ENCODE measurements at places on chromosomes 3 and 15. TPM values are rescaled to one million over a fixed set of nuclear protein-coding genes. Genes with fewer than 3 reads are reported as not detected.
A peak's percentile ranks its signal among the peaks of the same experiment; 100 is the strongest.

DNA sequence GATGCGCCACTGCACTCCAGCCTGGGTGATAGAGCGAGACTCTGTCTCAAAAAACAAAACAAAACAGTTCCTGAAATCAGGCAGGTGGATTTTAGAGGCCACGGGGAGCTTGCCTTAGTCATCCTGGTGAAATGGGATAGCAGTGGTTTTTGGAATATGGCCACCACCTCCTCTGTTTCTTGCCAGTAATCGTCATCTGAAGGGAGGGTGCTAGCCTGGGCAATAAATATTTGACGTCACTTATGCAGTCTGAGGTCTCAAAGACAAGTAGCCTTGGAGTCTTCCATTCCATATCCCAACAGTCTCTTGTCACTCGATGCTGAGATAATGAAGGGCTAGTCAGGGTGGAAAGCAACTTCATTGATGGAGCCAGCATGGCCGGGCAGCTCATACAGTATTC lies 55.2 kb downstream of the KCNAB1 start:
- H3K4me3 ChIP-seq: no peak overlapping the region
- no peaks in the 10 kb centered on the region for H3K36me3 ChIP-seq
- H3K27ac ChIP-seq: no peak overlapping the region
- no peak for DNase-seq

DNA sequence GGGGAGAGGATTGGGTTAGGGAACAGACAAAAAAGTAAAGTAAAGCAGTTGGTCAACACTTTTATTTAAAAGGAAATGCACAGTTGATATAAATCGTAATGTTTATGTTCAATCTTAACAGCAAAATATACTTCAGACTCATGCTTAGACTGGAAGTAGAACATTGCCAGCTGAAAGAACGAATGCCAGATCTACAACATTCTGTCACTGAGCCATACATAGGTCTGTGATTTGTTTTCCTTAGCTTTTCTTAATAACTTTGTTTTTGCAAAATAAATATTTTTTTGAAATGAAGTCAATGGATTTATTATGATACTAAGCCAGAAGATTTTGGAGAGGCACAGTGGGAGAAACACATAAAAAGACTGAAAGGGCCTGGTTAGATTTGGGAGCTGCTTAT lies 62.0 kb downstream of the LEKR1 start:
- no peak overlapping the region for H3K4me3 ChIP-seq
- H3K4me1 ChIP-seq: no peaks in the 10 kb centered on the region
- H3K27ac ChIP-seq: no peak overlapping the region
- no peak for DNase-seq
- H3K36me3 ChIP-seq: no peaks in the 10 kb centered on the region

- no peak overlapping the region for H3K27ac ChIP-seq
- H3K4me1 ChIP-seq: no peaks in the 10 kb centered on the region
- DNase-seq: no peak
- H3K27me3 ChIP-seq: no peaks in the 10 kb centered on the region
- H3K36me3 ChIP-seq: no peaks in the 10 kb centered on the region
- H3K4me3 ChIP-seq: no peak overlapping the region
Measured at GRCh38 chr3:127134887-127135240, 58.1 kb upstream of the PRR23E start.

DNA sequence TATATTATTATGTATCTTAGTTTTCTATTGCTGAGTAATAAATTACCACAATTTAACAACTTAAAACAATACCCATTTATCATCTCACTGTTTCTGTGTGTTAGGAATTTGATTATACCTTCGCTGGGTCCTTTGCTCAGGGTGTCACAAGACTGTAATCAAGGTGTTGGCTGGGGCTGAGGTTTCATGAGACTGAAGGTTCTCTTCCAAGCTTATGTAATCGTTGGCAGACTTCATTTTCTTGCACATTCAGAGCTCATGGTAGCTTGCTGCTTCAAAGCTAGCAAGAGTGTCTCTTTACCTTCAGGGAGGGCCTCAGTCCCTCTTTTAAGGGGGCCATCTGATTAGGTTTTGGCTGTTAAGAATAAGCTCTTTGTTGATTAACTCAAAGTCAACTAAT lies 293.1 kb downstream of the POLQ start:
- H3K36me3 ChIP-seq: no peaks in the 10 kb centered on the region
- H3K27ac ChIP-seq: no peak overlapping the region
- no peak overlapping the region for H3K4me3 ChIP-seq
- no peaks in the 10 kb centered on the region for H3K27me3 ChIP-seq
- DNase-seq: no peak
- no peaks in the 10 kb centered on the region for H3K4me1 ChIP-seq

GRCh38 chr3:136818769-136819391 lies at the start of gene SLC35G2:
Gene SLC35G2, plus strand, starts transcription at chr3:136819126. Its CDS starts 35,335 bp downstream, at chr3:136854461.
- H3K27me3 ChIP-seq: no peaks in the 10 kb centered on the region
- H3K27ac ChIP-seq: peak within 1 kb of the TSS; percentile 73
- peak; percentile 48 for DNase-seq
- H3K4me1 ChIP-seq: peaks cover 5% of the 10 kb centered on the region

GRCh38 chr3:148319161-148319915 lies 378.4 kb upstream of the AGTR1 start:
- H3K4me3 ChIP-seq: no peak overlapping the region
- no peaks in the 10 kb centered on the region for H3K27me3 ChIP-seq
- no peaks in the 10 kb centered on the region for H3K36me3 ChIP-seq
- no peaks in the 10 kb centered on the region for H3K4me1 ChIP-seq
- DNase-seq: no peak
- no peak overlapping the region for H3K27ac ChIP-seq

DNA sequence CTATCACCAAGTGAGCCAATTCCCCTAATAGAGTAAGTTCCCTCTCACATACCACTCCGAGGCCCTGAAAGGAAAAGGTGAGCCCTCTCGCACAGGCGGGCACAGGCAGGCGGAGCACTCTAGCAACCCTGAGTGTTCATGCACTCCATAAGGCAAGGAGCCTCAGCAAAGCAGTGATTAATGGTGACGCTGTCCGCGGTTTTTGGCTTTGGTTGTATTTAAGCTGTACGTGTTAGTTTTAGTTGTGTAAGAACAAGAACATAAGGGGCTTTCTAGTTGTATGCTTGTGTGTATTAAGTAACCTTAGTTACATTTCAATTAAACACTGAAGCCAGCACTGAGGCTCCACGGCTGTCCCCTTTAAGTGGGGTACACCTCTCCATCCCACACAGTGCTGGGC lies 33.1 kb downstream of the KLHL25 start:
- peaks cover 4% of the 10 kb centered on the region for H3K4me1 ChIP-seq
- H3K27ac ChIP-seq: no peak overlapping the region
- H3K4me3 ChIP-seq: no peak overlapping the region
- H3K36me3 ChIP-seq: no peaks in the 10 kb centered on the region
- no peaks in the 10 kb centered on the region for H3K27me3 ChIP-seq
- DNase-seq: peak; percentile 21

DNA sequence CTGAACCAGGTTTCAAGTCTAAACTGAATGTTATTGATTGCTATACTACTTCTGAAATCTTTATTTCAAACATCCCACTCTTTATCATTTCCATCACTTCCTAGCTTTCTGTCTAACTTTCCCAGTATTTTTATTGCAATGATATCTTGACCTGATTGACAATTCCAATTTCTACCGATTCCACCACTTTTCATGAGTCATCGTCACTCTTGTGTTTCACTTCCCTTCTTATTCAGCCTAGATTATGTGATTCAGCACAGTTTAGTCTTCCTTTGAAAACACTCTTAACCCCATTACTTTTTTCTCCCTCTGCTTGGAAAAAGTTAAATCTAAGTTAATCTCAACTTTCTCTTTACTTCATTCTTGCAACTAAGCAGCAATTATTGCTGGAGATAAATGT lies 62.6 kb downstream of the SLC7A14 start:
- H3K36me3 ChIP-seq: no peaks in the 10 kb centered on the region
- no peak for DNase-seq
- no peak overlapping the region for H3K4me3 ChIP-seq
- H3K27me3 ChIP-seq: no peaks in the 10 kb centered on the region
- H3K27ac ChIP-seq: no peak overlapping the region
- H3K4me1 ChIP-seq: no peaks in the 10 kb centered on the region

GRCh38 chr3:69806735-69807438 lies 67.6 kb downstream of the MITF start:
- DNase-seq: no peak
- H3K27ac ChIP-seq: no peak overlapping the region
- H3K4me3 ChIP-seq: no peak overlapping the region
- no peaks in the 10 kb centered on the region for H3K4me1 ChIP-seq
- no peaks in the 10 kb centered on the region for H3K27me3 ChIP-seq
- no peaks in the 10 kb centered on the region for H3K36me3 ChIP-seq

- H3K36me3 ChIP-seq: no peaks in the 10 kb centered on the region
- no peak overlapping the region for H3K27ac ChIP-seq
- no peak overlapping the region for H3K4me3 ChIP-seq
- H3K4me1 ChIP-seq: no peaks in the 10 kb centered on the region
- no peak for DNase-seq
Measured at GRCh38 chr3:194225988-194226663, 90.2 kb downstream of the HES1 start.

DNA sequence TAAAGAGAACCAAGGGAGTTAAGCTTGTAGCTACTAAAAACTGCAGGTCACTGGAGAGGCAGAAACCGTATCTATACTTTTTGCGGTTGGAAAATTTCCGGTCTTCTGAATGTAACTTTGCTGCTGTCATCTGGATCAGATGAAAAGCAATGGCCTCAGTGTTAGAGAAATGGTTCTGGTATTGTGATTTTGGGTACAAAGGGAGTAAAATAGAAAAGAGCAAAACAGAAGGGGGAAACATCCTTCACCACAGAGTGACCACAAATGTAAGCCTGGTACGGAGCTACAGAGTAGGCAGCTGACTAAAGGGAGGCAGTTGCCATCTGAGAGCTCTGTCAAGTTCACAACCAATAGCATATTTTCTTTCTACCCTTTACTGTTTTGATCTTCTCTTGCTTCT lies 5.6 kb downstream of the CD96 start:
- DNase-seq: no peak
- H3K27me3 ChIP-seq: no peaks in the 10 kb centered on the region
- H3K4me1 ChIP-seq: no peaks in the 10 kb centered on the region
- no peak overlapping the region for H3K27ac ChIP-seq
- no peaks in the 10 kb centered on the region for H3K36me3 ChIP-seq

GRCh38 chr3:168088106-168088720 lies 7.5 kb downstream of the GOLIM4 start:
- peak; percentile 22 for DNase-seq
- H3K4me1 ChIP-seq: peaks cover 34% of the 10 kb centered on the region
- H3K36me3 ChIP-seq: no peaks in the 10 kb centered on the region

GRCh38 chr15:90873998-90874605 lies 5.7 kb downstream of the FURIN start:
- H3K4me3 ChIP-seq: peak overlapping the region; percentile 8
- H3K36me3 ChIP-seq: peaks cover 33% of the 10 kb centered on the region
- no peaks in the 10 kb centered on the region for H3K27me3 ChIP-seq
- peak overlapping the region; percentile 68 for H3K27ac ChIP-seq

DNA sequence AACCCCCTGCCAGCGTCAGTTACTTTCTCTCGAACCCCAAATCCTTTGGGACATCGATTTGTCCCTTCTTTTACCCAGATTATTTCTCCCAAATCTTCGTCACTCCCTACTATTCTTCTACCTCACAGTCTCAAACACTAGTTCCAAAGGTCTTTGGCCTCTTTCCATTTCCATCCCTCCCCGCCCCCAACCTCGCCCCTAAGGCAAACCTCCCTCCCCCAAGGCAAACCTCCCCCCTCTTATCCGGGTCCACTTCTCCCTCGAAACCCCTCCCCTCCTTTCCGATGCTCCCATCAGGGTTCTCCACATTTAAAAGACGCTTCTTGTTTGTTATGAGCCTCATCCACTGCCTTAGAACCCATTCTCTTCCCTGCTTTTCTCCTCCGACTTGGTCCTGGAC lies 583 bp downstream of the EAF1 start:
- peaks cover 16% of the 10 kb centered on the region for H3K4me1 ChIP-seq
- no peaks in the 10 kb centered on the region for H3K27me3 ChIP-seq
- no peaks in the 10 kb centered on the region for H3K36me3 ChIP-seq
- peak; percentile 30 for DNase-seq
- H3K4me3 ChIP-seq: peak overlapping the region; percentile 36

- no peaks in the 10 kb centered on the region for H3K27me3 ChIP-seq
- peak overlapping the region; percentile 84 for H3K27ac ChIP-seq
- peak; percentile 78 for DNase-seq
- H3K4me1 ChIP-seq: peaks cover 14% of the 10 kb centered on the region
Measured at GRCh38 chr3:105367406-105368213, 901 bp downstream of the ALCAM start.

The ZNF662 gene
- total RNA-seq: 9.6 TPM

The PPM1L gene
- 7.3 TPM for total RNA-seq

The MEGF11 gene
- 0.55 TPM for total RNA-seq

The FOXB1 gene
- not detected for total RNA-seq

The C3orf18 gene
- 3.4 TPM for total RNA-seq

The IL16 gene
- total RNA-seq: 1.9 TPM

The CDHR4 gene
- total RNA-seq: not detected

The CCDC13 gene
- 0.62 TPM for total RNA-seq

The IMPG2 gene
- total RNA-seq: 0.06 TPM

The TF gene
- total RNA-seq: 1.1 TPM
